Activated T-helper 9 cell treated with anti-CD3 and anti-CD28 coated beads, Interleukin-2, amount 50 U/mL, for 16 hours (primary cell): ENCODE measurements at places on chromosomes 4 and X.

DNA sequence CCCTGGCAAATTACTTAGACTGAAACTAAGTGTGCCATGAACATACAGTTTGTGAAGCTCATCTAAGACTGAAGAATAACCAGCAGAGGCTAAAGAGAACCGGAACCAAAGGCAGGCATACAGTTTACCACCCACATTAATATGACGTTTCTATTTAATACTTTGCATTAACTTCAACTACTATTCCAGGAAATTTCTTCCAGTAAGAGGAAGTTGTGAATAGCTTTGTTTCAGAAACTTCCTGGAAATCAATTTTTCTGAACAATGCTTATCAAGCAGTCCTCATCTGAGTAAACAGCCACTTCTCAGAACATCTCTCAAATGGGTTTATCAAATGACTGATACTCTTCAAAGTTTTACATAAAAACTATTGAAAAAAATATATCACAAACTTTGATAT lies 252.7 kb downstream of the OPHN1 start:
- no peak for DNase-seq

DNA sequence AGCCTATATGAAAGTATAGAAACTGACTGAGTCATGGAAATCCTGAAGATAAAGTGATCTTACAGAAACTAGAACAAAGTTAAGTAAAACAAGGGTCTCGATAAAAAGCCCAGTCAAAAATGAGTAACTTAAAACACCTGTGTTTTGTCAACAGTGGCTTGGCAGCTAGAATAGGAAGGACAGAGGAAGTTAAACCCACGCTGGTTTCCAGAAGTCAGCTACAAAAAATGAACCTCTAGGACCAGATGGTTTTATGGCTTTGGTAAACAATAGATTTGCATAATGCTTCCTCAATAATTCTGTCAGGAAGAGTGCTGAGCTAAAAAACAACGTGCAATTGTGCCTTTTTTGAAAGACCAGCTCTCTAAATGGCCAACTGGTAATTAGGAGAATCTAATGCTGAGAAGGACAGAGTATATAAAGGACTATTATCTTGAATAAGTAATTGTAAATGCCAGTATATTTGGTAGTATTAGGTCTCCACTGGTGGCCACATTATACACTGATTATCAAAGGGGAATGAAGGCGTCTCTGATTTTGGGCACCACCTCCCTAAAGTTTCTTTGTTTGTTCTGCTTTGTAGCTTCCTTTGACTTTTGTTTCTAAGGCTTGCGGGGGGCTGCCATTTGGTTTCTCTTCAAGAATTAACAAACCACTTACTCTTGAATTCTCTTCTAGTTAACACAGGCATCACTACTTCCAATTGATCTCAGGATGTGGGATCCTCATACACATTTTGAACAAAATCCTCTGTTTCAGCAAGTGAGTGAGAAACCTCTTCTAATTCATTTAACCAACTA lies 72.2 kb upstream of the PPP3CA start:
- DNase-seq, result no peak

- DNase-seq, result no peak
These were observed 53.0 kb downstream of the OSTC start for GRCh38 chr4:108703370-108703769.

GRCh38 chrX:18973527-18974192 lies 10.3 kb downstream of the PHKA2 start:
- no peak for DNase-seq

- DNase-seq, result peak; percentile 23
These were observed at the start of gene INPP4B for GRCh38 chr4:142846108-142846728. TSS of gene INPP4B (minus strand) at chr4:142846301.

- DNase-seq, result no peak
These were observed 293.2 kb upstream of the PCDH18 start for GRCh38 chr4:137825505-137825904.

DNA sequence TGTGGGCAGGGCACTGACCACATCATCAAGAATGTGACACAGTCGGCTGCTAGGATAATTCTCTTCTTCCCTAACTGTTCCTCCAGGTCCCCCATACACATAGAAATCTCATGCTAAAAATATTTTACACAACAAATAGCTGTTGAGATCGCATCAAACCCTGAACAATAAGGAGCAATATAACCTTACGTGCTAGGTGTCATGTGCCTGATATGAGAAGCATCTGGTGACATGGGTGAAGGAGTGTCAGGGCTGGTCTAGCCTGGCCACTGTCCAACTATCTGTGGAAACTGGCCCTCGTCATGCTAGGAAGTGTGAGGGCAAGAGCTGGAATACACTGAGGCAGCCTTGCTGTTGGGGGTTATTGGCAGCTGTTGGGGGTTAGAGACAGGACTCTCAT lies 167.3 kb upstream of the PGRMC2 start:
- DNase-seq, result no peak

DNA sequence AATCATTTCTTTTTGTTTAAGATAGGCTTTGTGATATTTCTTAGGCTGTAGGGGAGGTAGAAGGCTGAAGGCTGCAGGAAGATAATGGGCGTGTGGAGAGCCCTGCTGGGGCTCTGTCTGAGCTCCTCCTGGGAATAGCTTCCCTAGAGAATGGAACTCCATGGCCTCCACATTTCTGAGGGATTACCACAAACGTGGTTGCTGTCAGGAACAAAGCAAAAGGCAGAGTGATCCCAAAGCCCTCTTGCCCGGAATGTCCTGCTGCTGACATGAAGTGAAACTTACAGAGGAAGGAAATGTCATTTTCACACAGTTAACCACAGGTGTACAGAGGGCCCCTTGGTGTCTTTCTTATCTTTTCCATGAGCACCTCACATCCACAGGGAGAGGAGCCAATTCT lies 89.3 kb downstream of the DDIT4L start:
- DNase-seq, result no peak

DNA sequence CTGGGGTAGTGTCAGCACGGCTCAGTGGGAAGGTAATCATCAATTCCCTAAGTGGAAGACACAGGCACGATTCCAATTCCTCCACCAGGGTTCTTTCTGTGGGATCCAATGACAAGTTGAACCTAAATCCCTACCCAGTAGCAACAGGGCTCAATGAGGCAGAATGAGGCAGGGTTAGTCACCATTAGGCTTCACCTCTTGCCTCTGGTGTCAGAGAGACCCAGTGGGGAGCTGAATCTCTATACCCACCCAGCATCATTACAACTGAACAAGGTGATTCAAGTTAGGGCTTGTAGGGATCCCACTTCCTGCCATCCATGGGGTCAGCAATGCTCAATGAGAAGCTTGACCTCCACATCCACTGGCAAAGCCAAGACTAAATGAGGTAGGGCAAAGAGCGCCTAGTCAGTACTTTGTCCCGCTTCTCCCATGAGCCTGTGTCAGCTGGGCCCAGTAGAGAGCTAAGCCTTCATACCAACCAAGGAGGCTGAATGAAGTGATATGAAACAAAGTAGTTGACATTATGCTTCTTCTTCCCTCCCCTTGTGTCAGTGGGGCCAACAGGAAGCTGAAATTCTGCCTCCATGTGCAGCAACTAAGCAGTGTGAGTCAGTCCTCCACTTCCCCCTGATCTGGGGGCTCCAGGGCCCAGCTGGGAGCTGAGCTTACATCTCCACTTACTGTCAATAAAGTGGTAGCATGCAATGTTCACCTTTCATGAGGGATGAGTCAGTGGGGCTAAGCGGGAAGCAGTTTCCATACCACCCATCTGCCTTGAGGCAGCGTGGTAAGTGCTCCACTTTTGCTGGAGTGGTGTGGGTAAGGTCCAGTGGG lies 36.4 kb upstream of the RBM41 start:
- DNase-seq, result no peak

- peak; percentile 33 for DNase-seq
These were observed 19.1 kb downstream of the SH3BP2 start for GRCh38 chr4:2811830-2812611.

DNA sequence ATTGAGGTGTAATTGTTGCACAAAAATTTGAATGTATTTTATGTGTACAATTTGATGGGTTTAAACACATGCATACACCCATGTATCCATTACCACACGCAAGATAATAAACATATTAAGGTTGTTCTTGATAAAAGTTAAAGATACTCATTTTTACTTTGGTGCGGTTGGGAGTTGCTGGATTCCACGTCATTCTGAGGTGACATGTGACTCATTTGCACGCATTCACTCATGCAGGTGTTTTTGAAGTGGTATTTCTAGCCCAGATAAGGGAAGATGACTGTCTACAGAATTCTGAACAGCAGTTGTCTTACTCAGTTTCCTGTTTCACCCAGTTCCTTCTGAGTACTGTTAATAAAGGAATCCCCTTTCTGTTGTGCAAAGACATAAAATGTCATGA lies 142.0 kb downstream of the RTL3 start:
- DNase-seq, result peak; percentile 44
